ENCODE measurements at places on chromosomes 3 and 15. TPM values are rescaled to one million over a fixed set of nuclear protein-coding genes. Genes with fewer than 3 reads are reported as not detected.

The CSTA gene
- 1.1 TPM for total RNA-seq

DNA sequence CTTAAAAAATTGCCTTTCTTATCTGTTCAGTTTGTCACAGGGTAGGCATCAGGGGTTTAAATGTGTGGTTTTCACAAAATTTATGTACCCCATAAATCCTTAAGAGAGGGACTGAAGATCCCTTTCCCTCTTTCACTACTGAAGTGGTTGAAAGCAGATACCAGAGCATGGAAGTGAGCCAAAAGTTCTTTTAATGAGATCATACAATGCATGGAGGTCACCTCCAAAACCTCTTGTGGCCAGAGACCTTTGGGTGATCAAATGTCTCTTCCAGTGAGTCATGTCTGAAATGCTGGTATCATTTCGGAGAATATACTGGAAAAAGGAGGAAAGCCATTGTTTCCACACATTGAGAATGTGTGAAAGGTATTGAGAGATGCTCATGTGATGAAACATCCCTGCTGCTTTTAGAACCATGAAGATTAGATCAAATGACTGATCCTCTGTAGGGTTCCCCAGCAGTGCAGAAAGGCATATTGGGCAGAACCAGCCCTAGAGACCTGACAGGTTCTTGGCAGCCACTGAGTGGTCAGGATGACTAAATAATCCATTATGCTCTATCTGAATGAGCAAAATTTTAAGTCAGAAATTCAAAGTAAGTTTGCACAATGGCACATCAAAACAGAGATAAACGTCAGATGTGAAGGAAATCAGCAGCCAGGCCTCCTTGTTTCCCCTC is 165.8 kb upstream of the SLC2A2 start:
- DNase-seq: no peak

The CAMKV gene
- not detected for total RNA-seq

The WDR49 gene
- 5.5 TPM for total RNA-seq

- DNase-seq: no peak
Observed at GRCh38 chr15:63051156-63052066, 8.9 kb downstream of the TPM1 start.

DNA sequence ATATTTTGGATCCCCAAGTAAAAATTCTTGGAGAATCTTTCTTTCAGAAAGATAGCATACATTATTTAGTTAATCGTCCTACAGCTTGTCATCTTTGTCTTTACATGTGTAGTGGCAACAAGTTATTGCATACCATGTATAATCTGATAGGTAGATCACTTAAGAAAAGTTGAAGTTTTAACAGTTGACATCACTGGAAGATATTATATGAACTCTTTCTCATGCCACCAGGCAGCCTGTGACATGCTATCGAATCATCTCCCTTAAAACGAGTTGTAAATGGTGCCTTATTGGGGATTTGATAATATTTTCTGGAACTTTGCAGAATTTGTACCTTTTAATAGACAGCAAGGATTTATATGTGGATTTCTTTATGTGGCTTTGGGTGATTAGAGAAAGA is 8.7 kb downstream of the U2SURP start:
- DNase-seq: no peak

The SLC24A5 gene
- total RNA-seq: not detected

The GP5 gene
- total RNA-seq: 0.08 TPM

DNA sequence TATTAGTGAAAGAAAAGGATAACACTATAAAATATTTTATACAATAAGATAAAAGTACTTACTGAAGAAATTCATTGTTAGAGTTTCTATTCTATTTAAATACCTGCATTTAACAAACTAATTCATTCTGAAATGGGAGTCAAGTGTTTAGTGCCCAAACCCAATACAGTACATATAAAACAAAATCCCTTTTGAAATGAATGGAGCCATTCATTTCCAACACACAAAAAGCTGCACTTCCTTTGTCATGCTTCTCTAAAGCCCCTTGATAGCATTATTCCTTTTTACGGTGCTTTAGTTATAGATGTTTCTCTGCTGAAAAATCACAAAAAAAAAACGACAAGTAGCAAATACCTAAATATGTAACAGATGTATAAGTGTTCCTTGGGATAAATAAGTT is 596.3 kb downstream of the ZIC1 start:
- DNase-seq: no peak

The SV2B gene
- 0.24 TPM for total RNA-seq

The GABRG3 gene
- not detected for total RNA-seq

GRCh38 chr15:74794248-74794969 is 12.5 kb downstream of the CSK start:
- DNase-seq: no peak

The PROS1 gene
- total RNA-seq: 94.0 TPM

GRCh38 chr15:75578948-75579920 is at the start of gene PTPN9:
Gene PTPN9, minus strand, starts transcription at chr15:75579315. Its CDS starts 539 bp downstream, at chr15:75578776.
- DNase-seq: peak; percentile 83

The TMCO5A gene
- total RNA-seq: not detected

The SEMA5B gene
- 3.5 TPM for total RNA-seq

DNA sequence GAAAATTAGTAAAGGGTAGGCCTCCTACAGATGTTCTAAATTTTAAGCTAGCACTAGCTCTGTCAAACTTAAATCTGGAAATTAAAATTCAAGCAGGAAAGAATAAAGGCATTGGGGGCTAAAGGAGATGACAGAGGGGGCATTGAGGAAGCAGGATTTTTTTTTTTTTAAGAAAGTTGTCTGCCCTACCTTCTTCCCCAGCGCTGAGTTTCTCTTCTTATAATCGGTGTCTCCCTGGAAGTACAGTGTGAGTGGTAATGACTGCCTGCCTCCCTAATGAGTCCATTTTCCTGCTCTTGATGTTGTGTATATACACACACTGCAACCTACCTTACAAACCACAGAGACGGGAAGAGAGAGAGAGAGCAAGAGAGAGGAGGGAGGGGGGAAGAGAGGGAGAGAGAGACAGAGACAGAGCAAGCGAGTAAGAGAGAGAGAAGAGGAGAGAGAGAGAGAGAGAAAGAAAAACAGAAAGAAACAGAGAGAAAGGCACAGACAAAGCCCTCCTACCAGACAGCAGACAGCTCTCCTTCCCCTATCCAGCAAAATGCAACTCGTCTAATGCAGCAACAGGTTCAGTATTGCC is 47.0 kb downstream of the ZBTB20 start:
- no peak for DNase-seq

The TBL1XR1 gene
- 68.2 TPM for total RNA-seq

- no peak for DNase-seq
Observed at GRCh38 chr15:38112406-38112805, 140.2 kb upstream of the SPRED1 start.

GRCh38 chr3:25155652-25156471 is 272.2 kb upstream of the RARB start:
- no peak for DNase-seq

DNA sequence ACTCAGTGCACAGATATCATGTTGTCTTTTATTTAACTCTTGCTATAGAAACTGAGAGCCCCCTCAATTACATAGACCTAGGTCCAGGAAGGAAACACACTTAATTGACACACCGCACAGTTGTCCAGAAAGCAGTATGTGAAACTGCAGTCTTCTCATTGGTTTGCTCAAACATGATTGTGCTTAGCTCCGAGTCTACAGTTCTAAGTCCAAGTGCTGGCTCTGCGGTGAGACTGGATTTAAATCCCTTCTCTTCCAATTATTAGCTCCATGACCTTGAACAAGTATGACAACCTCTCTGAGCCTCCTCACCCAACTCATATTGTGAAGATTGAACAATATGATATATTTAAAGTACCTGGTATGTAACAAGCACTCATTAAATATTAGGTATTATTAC is 19.0 kb upstream of the AHSG start:
- no peak for DNase-seq

GRCh38 chr3:67044295-67044694 is 46.2 kb downstream of the KBTBD8 start:
- no peak for DNase-seq

- DNase-seq: no peak
Observed at GRCh38 chr3:140842984-140843649, 98.5 kb upstream of the SLC25A36 start.

GRCh38 chr3:30664884-30665283 is 58.5 kb downstream of the TGFBR2 start:
- no peak for DNase-seq

The TMPRSS7 gene
- not detected for total RNA-seq

The PLSCR4 gene
- 31.5 TPM for total RNA-seq

GRCh38 chr15:55366981-55367380 is 41.2 kb downstream of the CCPG1 start:
- no peak for DNase-seq
